ENCODE measurements at places on chromosomes 4 and X.
A peak's percentile ranks its signal among the peaks of the same experiment; 100 is the strongest.

GRCh38 chrX:56248492-56248891, 16.3 kb downstream of the KLF8 start:
- DNase-seq: peak; percentile 33

GRCh38 chr4:54687887-54688841, 30.4 kb downstream of the KIT start:
- DNase-seq: peak; percentile 84

GRCh38 chrX:4682636-4683035, 969.2 kb upstream of the PRKX start:
- DNase-seq: no peak

- peak; percentile 28 for DNase-seq
Measured at GRCh38 chrX:68699960-68700746, 52.7 kb downstream of the STARD8 start.

DNA sequence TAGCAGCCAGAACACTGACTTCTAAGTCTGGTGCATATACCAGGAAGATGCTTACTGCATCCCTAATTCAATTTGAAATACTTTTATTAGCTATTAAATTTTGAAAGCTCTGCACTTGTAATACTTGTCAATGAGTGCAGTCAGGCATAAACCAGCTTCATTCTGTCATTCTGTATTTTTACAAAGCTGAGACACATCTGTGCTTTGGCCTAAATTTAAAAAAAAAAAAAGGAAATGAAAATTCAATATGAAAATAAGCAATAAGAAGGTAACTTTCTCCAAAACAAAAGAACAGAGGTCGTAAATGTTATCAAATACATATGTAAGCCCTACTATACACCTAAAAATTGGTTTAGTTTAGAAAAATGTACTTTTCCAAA, 7.0 kb downstream of the SMIM14 start:
- no peak for DNase-seq

- DNase-seq: no peak
Measured at GRCh38 chr4:168908851-168909273, 101.2 kb downstream of the CBR4 start.

GRCh38 chr4:114193624-114194399, 214.4 kb upstream of the ARSJ start:
- DNase-seq: no peak

DNA sequence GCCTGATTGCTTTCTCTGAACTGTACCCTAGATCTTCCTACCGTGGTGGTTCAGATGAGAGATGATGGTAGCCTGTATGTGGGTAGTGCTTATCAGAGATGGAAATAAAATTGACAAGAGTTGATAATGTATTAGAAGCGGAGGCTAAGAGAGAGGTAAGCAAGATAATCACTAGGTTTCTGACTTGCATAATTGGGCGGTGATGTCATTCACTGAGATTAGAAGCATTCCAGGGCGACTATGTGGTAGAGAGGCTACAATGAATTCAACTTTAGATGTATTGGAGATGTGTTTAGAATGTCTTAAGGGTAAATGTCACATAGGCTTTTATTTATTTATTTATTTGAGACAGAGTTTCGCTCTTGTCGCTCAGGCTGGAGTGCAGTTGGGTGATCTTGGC, 415 bp upstream of the TENM3 start:
- DNase-seq: peak; percentile 47

DNA sequence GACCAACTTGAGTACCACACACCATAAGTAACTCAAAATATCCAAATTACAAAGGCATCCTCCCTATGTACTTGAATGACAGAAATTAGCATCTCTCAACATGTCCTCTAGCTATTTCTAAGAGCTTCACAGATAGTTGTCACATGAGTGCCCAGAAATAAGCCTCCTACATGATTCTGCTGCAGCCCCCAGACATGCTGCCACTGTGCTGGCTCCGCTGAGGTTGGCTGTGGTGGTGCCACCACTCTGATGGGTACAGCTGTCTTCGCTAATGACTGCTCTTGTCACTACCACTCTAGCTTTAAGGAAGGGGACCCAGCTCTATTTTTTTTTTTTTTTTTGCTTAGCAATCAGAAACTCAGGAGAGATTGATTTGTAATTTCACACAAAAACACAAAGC, 256.0 kb downstream of the GRXCR1 start:
- DNase-seq: no peak

GRCh38 chr4:119652998-119653397, 24.4 kb upstream of the PDE5A start:
- peak; percentile 85 for DNase-seq

DNA sequence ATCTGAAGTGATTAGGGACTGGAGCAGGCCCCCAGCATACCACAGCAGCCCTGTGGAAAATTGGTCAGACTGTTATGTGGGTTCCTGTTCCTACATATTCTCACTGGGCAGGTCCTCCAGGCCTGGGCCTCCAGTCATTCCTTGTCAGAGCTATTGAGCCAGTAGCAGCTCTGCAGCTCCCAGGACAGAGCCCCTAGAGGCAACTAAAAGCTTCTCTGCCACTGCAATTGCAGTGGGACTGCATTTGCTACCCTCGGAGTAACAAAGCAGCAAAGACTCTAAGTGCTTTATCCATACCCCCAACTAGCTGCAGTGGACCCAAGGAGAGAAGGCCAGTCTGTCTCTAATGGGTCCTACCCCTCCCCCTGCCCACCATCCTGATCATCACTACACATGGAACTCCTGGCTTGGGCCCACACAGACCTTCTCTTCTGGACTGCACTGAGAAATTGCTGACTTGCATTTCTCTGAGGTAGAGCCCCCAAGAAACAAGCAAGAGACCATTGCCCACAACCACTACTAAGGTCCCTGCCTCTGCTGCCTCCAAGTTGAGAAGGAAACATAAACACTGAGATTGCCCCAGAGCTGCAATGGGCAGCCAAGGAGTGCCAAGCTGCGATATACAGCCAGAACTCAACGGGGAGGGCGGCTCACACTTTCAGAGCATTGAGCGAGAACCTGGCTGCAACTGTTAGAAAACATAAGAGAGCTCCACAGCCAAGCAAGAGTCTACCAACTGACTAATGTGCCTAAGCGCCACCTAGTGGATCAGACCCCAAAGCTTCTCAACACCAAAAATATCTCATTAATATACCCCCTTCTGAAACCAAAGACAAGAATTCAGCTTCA, 738.7 kb upstream of the NDST4 start:
- DNase-seq: peak; percentile 58

- DNase-seq: peak; percentile 39
Measured at GRCh38 chrX:149631234-149632165, at the start of gene TMEM185A. TSS of gene TMEM185A (minus strand) at chrX:149631792. CDS start at chrX:149631580, 212 bp downstream.

DNA sequence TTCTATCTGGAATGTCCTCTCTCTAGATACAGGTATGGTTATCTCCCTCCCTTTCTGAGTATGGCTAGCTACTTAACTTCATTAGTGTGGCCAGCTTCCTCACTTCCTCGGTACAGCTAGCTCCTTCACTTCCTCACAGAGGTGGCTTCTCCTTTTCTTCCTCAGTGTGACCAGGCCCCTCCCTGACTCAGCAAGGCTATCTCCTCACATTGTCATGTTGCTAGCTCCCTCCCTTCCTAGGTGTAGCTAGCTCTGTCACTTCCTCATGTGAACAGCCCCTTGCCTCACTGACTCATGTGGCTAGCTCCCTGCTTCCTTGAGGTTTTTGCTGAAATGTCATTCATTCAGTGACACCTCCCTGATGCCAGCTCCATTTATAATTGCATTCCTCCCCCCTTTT, 67.3 kb upstream of the DDIT4L start:
- DNase-seq: no peak

- no peak for DNase-seq
Measured at GRCh38 chr4:141131723-141132071, 1.6 kb downstream of the RNF150 start.

GRCh38 chr4:48340276-48340964, 909 bp upstream of the SLAIN2 start:
- peak; percentile 82 for DNase-seq

GRCh38 chrX:30570505-30570904, 7.1 kb downstream of the TASL start:
- DNase-seq: peak; percentile 7
